ENCODE measurements at places on chromosomes 3 and 15.

DNA sequence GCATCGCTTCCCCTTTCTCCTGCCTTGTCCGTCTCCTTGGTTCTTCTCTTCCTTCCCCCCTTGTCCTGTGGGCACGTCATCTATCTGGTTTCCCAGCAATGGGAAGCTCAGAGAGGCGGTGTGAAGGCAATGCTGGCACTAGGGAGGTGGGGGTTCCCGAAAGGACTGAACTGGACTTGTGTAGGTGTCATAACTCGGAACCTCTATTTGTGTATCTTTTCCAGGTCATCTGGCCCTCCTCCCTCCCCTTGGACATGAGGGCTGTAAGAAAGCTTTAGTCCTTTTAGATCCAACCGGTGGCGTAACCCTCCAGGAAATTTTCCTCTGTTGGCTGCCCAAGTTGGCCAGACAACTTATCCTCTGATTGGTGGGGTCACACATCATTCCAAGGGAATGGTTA is 231.5 kb upstream of the TLE3 start:
- DNase-seq: no peak

DNA sequence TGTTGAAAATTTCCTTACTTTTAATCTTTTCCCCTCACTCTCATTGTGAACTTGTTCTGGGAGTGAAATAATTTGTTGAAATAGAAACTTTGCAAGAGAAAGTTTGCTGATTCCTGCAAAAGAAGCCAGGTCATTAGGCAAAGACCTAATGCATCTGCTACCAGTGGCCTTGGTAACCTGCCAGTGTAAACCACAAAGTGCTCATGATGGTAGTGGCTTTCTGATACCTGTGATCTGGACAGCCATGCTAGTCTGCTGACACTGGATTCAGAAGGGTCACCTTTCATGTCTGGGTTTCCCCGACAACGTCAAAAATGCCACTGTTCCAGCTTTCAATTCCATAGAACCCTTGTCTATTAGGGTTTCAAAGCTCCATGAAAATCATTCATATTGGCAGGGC is 123.7 kb upstream of the MCTP2 start:
- DNase-seq: peak; percentile 8

DNA sequence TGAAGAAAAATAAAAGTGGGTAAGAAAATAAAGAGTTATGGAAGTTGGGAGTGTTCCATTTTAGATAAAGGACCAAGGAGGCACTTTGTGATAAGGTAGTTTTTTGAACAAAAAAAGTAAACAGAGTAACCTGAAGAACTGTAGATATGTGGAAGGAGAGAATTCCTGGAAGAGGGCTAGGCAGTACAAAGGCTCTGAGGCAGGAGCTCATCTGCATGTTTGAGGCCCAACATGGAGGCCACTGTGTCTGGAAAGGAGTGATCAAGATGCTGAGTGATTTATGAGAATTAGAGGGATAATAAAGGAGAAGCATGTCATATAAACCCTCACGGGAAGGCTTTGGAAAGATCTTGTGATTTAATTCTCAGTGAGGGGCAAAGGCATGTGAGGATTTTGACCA is 126.5 kb downstream of the DTWD1 start:
- no peak for DNase-seq

DNA sequence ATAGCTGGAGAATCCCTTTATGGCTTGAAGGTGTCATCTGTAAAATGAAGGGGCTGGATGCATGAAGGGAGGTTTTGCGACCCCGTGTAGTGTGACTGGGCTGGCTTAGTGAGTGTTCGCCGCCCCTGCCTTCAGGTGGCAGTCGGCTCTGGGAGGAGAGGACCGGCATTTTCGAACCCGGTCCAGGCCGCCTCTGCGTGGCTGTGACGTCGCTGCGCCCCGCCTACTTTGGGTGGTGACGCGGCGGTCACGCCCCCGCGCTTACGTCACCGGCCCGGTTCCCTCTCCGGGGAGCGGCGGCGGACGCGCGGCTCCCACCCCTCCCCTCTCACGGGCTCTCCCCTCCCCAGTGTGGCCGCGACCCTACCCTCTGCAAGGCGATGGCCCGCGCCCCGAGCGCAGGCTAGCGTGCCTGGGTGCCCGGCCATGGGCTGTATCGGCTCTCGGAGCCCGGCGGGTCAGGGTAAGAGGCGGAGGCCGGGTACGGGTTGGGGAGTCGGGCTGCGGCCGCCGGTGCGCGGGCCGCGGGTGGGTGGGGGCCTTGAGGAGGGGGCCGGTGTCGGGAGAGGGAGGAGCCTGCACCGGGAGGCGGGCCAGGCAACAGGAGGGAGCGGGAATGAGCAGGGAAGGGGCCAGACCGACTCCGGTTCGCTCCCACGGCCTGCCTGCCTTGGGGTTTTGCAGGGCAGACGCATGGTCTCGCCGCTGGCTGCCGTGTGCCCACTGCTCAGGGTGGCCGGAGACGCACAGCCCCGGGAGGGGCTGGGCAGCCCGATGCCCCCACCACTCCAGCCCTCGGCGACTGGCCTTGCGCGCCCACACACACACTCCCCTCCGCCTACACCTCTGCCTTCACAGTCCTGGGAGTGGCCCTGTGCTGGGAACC is 1.5 kb upstream of the FAM131A start:
- peak; percentile 26 for DNase-seq

DNA sequence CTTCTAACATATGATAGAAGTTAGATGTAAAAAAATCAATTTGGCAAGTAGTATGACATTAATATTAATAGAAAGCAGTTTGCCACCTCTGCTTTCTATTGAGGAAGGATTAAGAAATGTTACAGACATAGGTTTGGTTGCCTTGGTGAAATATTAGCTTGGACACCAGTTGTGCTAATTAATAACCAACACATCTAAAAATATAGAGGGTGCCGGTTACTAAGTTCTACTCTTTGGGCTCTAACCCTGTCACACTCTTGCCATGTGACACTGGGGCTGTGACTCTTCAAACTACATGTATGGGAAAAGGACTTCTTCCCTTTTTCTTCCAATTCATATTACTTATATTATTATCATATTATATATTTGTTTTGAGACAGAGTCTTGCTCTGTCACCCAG is 64.4 kb downstream of the TRIM71 start:
- no peak for DNase-seq

DNA sequence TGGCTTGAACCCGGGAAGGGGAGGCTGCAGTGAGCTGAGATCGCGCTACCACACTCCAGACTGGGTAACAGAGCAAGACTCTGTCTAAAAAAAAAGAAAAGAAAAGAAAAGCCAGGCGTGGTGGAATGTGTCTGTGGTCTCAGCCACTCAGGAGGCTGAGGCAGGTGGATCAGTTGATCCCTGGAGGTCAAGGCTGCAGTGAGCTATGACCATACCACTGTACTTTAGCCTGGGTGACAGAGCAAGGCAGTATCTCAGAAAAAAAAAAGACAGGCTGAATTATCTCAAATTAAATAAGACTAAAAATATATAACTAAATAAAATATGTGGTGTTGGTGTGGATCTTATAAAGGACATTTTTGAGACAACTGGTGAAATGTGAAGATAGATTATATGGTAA is 20.6 kb downstream of the SMARCC1 start:
- DNase-seq: no peak

DNA sequence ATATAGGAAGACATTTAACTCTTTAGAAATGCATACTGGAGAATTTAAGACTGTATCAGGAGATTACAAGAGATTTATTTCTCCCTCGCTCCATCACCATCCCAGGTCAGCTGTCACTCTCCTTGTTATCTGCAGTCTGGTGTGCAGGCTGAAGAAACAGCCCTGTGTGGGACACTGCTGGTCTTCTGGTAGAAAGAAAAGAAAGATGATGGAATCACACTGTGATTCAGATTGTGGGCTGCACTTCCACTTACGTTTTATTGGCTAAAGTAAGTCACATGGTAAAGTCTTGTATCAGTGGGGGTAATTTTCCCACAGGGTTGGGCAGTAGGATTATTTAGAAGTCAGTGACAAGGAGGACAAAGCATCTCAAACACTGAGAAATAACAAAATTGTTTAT is 18.1 kb upstream of the ATP1B3 start:
- DNase-seq: no peak

DNA sequence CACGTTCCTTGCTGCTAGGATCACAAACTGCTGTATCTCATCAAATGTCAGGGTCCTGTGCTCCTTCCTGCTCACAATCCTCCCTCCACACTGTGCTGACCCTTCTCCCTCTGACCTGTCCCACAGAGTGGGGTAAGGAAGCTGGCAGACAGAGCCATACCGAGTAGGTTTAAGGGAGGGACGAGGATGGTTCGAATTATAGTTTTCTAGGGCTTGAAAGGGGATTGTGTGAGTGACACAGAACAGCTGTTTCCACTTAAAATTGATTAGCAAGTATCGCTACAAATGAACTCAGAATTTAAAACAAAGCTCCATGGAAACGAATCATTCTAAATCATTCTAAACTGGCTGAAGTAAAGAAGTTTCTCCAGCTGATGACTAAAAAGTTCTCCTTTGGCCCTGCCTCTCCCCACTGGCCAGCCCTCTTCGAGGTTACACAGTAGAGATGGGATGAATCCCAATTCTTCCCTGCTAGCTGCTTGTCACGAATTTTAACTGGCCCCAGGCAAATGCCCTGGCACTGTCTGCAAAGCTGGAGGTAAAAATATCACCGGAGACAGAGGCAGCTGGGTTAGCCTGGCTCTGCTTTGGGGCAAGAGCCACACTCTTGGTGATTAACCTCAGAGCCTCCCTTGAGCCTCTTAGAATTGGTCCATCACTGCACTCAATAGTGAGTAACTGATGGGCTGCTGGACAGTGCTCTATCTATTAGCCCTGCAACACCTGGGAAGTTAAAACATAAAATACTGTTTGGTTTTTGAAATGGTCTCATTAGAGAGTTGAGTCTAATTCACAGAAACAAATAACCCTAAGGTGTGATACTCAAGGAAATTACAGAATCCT is 194.9 kb downstream of the CHST2 start:
- no peak for DNase-seq

GRCh38 chr3:71361334-71361890 is 222.1 kb downstream of the FOXP1 start:
- no peak for DNase-seq

DNA sequence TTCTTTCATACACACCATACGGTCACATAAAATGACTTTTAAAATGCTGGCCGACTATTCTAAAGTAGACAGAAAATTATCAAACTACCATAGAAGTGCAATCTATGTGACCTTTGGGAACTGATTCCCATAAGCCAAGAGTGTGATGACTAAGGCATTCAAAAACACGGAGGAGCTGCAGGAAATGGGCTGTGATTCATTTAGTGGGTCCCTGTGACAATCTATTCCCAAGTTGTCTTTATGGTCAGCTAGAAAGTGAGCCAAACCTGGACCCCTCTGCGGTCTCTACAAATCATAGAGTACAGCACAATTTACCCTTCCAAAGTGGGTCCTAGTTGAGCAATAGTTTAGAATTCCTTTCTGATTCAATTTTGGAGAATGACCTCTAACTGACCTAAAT is 251.5 kb upstream of the CBLB start:
- DNase-seq: no peak

DNA sequence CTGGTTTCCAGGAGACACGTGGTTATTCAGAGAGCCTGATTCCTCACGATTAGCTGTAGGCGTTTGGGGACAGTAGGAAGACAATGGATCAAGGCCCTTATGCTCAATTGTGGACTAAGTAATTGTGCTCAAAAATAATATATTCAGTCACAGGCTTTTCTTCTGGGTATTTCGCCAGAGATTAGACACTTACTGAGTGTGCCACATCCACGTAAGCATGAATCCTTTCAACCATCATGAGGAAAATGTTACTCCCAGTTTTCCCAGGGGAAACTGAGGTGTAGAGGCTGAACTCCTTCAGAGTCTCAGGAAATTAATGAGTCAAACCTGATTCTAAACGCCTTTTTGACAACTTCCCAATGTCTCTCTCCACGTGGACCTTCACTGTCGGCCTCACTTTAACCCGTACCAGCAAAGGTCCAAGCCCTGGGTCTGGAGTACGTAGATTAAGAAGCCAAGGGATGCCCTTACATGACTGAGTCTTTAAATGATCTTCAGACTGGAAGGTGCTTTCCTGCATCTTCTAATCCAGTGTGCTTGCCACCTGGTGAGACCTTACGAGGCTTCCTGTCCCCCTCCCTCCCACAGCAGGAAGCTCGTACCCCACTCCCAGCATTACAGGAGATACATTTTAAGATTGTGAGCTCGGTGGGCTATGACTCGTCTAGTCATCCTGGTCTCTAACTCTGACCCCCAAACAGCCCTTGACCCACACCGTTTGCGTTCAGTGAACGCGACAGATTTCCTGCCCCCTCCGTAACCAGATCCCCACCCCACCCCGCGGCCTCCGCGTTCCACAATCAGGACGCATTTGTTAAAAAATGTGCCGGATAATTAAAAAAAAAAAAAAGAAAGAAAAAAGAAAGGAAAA is 1.7 kb downstream of the PKM start:
- no peak for DNase-seq

GRCh38 chr3:159852266-159852665 is 136.4 kb upstream of the IL12A start:
- no peak for DNase-seq

DNA sequence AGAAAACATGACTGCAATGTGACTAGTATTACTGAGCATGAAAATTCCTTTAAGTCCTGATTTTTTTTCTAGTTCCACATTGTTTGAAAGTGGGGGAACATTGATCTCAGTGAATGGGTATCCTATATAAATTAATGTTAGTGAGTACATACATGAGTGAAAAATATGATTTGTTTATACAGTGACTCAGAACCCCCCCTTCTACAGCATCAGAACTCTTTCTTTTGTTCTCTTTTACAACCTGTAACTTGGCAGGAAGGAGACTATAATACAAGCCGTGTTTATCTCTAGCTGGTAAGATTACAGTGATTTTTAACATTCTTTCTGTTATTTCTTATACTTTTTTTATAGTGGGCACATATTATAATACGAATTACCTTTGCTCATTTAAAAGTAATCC is 384.7 kb downstream of the PDCD6IP start:
- DNase-seq: no peak

DNA sequence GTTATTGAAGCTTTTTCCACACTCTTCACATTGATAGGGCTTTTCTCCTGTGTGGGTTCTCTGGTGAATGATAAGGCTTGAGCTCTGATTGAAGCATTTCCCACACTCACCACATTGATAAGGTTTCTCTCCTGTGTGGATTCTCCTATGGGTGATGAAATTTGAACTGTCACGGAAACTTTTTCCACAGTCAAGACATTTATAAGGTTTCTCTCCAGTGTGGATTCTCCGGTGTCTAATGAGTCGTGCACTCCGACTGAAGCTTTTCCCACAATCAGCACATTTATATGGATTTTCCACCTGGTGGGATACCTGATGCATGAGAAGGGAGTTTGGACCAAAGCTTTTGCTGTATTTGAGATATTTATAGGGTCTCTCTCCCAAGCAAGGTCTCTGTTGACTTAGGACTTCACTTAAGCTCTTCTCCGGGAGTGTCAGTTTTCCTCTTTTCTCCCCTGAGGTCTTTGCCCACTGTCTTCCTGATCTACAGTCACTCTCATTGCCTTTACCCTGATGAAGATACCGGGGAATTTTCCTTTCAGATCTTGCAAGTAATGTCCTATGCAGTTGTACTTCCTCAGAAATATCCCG is 9.4 kb downstream of the ZSCAN29 start:
- no peak for DNase-seq

- DNase-seq: no peak
Measured at GRCh38 chr3:8500989-8501370, 643 bp upstream of the LMCD1 start.
